ENCODE measurements at places on chromosomes 11 and 22.

DNA sequence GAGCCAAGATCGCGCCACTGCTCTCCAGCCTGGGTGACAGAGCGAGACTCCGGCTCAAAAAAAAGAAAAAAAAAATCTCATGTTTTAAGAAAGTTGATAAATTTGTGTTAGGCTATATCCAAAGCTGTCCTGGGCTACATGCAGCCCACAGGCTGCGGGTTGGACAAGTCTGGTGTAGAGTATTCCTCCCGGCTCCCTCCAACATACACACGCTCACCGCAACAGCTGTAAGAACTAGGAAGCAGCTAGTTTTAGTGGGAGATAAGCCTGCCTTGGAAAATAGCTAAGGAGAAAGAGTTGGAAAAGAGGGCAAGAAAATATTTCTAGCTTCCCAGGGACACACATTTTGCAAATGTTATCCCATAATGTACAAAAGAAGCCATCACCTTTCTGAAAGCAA, 46.6 kb downstream of the CELF1 start:
- DNase-seq = no peak

GRCh38 chr11:119297938-119298337, 19.0 kb downstream of the MCAM start:
- DNase-seq = no peak

DNA sequence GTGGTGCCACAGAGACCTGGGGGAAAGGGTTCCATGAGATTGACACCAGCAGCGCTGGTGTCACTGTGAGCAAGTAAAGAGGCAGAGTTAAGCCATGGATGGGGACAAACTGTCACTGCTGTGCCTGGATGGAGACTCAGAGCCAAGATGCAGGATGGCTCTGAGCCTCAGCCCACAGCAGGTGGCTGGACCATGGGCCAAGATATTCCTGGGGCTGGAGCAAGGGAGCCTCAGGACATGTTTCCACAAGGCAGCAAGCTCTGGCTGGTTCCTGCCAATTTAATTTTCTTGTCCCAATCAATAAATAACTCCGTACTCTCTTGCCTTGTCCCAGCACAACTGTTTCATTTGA, 23.0 kb downstream of the MYO18B start:
- DNase-seq = no peak

GRCh38 chr11:10498426-10499250, 42.3 kb downstream of the RNF141 start:
- DNase-seq = no peak

DNA sequence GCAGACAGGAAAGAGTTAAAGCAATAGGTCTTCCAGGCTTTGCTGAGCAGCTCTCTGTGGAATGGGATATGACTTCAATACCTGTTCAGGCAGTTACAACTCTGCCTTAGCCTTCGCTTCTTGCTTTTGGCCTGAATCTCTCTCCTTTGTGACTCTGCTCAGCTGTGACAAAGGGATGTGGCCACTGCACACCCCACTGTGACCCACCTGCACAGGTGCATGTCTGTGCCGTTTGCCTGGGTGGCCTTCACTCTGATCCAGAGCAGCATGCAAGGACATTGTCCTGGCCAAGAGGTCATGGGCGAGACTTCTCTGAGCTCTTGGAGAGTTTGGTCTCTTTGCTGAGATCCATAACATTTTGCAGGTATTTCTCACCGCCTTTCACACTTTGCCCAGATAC, 891.3 kb downstream of the BRD1 start:
- DNase-seq = no peak

DNA sequence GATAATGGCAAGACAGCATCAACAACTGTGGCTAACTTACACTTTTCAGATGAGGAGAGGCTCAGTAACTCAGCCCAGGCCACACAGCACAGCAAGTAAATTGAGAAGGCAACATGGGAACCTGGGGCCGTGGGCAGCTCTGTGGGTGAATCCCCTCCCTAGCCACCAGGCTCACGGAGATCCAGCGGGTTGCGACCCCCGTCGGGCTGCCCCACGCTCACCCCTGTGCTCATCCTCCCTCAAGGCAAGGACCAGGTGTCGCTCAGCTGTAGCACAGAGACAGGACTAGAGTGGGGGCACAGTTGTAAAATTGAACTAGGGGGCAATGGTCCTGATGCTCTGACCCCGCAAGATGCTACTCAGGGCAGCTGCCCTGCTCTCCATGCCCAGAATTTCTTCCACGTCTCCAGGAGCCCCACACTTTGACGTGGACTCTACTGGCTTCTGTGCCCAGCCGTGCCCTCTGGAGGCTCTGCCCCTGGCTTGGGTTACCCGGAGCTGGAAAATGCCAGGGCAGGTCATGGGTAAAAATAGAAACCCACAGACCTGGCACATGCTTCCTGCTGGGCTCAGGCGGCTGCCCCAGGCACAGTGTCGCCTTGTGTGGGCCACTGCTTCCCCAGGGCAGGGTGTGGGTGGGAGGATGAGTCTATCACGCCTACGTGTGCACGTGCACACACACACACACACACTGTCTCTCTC, 9.0 kb downstream of the TUBA8 start:
- DNase-seq = no peak

DNA sequence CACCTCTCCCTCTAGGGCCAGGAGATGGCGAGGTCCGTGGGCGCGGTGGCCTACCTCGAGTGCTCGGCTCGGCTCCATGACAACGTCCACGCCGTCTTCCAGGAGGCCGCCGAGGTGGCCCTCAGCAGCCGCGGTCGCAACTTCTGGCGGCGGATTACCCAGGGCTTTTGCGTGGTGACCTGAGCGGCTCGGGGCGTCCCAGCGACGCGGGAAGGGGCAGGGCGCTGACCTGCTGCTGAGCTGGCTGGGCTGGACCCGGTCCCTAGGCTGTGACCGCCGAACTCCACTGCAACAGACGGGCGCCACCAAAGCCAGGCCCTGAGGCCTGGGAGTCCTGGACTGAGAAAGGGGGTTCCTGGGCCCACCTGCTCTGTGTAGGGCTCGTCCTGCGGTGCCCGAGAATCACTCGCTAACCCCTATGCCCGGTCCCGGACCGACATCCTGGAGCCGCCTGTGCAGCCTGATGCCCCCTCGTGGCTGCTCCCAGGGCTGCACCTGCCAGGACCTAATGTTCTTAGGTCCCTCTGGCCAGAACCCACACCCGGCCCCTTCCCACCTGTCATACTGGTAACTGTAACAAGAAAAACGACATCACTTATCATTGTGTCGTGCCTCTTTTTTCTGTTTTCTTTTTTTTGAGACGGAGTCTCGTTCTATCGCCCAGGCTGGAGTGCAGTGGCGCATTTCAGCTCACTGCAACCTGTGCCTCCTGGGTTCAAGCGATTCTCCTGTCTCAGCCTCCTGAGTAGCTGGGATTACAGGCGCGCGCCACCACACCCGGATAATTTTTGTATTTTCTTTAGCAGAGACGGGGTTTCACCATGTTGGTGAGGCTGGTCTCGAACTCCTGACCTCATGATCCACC, 15.0 kb downstream of the RHOD start:
- DNase-seq = peak; percentile 60

DNA sequence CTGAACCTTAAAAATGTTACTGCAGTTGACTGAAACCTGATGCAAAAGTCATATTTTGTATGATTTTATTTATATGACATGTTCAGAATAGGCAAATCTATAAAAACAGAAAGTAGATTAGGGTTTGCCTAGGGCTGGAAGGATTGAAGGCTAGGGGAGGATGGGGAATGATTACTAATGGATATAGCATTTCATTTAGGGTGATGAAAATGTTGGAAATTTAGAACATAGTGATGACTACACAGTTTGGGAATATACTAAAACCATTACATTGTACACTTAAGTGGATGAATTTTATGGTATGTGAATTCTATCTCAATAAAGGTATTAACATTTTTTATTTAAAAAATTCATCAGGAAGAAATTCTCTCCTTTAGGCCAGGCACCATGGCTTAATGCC, 22.9 kb upstream of the PAFAH1B2 start:
- DNase-seq = no peak
